LHCN-M2 (cell line): ENCODE measurements at places on chromosomes 6 and 20.

DNA sequence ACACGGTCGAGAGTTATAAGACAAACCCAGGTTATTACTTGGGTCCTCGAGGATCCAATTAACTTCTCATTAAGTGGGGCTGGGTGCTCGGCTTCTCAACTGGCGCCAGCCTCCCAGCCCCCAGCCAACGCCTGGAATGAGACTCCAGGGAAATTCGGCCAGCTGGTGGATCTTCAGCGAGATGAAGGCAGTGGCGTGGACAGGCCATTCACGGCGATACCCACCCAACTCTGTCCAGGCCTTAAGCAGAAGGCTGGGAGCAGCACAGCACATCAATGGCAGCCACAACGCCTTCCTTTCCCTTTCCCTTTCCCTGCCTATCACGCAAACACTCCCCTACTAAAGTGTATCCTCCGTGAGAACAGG lies 868 bp downstream of the METTL24 start:
- DNase-seq = no peak

DNA sequence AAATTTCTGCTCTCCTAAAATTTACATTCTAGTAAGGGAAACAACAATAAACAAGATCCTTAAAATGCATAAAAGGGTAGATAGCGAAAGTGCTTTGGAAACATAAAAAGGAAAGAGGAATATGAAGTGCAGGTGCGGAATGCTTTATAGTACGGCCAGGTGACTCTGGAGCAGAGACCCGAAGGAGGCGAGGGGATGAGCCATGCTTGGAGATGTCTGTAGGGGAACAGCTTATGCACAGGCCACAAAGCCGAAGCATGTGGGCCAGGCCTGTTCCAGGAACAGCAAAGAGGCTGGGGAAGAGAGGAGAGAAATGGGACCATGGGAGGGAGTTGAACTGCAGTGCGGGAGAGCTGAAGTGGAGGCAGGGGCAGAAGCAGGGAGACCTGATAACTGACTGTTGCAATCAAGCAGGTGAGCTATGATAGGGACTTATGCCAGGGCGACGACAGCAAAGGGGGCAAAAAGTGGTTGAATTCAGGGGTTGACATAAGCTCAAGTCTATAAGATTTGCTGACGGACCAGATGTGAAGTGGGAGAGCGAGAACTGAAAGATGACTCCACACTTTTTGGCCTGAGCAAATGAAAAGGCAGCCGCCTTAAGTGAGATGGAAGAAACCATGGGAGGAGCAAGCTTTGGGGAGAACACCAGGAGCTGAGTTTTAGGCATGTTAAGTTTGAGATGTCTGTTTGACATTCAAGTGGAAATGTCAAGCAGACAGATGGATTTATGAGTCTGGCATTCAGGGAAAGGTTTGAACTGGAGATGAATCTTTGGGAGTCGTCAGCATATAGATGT lies 83.1 kb downstream of the CNBD2 start:
- no peak for DNase-seq

DNA sequence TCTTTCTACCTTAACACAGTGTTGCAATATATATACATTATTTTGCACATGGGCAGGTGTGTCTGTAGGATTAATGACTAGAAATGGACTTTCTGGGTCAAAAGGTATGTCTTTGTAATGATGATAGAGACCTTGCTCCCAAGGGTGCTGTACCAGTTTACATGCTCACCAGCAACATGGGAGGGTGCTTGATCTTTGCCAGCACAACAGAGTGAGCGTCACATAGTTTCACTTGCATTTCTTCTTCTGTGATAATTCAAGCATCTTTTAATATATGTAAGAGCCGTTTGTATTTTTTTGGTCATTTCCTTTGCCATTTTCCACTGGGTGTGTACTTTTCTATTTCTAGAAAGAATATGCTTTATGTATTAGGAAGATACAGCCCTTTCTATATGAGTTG lies 23.6 kb upstream of the B4GALT5 start:
- no peak for DNase-seq

DNA sequence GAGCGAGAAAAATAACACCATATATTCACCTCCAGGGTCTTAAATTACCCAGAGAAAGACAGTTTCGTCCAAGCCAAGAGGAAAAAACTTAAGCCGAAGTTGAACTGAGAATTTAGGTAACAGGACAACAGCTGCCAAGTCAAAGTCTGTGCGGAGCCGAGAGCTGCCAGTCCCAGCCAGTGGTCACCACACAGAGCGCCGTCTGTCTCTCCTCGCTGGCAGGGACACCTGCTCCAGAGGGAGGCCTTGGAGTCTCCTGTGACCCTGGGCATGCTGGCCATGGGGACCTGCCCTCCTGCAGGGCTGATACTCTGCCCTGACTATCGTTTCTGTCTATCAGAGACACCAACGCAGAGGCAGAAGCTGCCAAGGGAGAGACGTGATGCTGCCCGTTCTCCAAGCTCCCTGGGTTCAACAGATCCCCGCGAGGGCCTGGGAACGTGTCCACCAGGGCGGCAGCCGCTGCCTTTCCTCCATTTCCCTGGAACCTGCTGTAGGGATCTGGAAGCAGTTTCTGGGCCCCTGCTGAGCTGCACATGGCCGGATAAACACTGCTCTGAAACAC lies 341.3 kb downstream of the SMOC2 start:
- DNase-seq = no peak

- DNase-seq = no peak
Observed at GRCh38 chr20:25273046-25273445, 25.2 kb downstream of the PYGB start.
